ENCODE measurements at places on chromosomes 16 and 17.

GRCh38 chr17:5823219-5823618 lies 238.9 kb upstream of the NLRP1 start:
- no peak for DNase-seq

GRCh38 chr17:48068491-48068961 lies 20.4 kb downstream of the NFE2L1 start:
- no peak for DNase-seq

- DNase-seq, result no peak
Measured at GRCh38 chr16:50363656-50364055, 5.1 kb downstream of the BRD7 start.

DNA sequence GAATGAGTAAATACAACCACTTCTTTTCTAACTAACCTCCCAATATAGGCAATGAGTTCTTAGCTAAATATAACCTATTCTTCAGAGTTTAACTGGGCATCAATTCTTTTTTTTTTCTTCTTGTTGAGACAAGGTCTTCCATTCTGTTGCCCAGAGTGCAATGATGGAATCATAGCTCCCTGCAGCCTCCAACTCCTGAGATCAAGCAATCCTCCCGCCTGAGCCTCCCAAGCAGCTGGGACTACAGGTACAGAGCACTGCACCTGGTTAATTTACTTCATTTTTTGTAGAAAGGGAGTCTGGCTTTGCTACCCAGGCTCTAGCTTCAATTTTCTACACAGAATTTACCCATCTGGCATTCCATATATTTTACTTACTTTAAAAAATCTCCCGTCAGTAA lies 1.1 kb downstream of the METTL16 start:
- DNase-seq, result no peak

DNA sequence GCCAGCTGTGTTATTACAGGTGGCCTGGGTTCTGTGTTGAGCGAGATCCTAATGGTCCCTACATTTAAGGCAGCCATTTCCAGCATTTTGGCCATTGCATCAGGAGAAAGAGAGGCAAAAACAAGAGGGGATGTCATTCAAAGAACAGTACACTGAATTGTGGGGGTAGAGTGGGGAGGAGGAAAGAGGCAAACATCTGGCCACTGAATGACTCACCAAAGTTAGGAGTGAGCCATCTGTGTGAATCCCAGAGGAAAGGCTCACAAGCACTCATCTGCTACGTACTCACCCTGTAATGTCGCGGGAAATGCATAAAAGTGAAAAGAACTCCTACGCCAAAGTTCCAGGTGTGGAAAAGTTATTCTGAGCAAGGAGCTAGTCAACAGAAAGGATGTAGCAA lies 16.7 kb downstream of the KRABD2 start:
- DNase-seq, result no peak

- no peak for DNase-seq
Measured at GRCh38 chr16:31877876-31878642, 4.5 kb downstream of the ZNF267 start.

- DNase-seq, result no peak
Measured at GRCh38 chr17:46822388-46822921, 4.0 kb upstream of the WNT3 start.

- no peak for DNase-seq
Measured at GRCh38 chr16:77680496-77680895, 41.8 kb upstream of the NUDT7 start.

GRCh38 chr17:29379084-29379991 lies 10.8 kb upstream of the TAOK1 start:
- no peak for DNase-seq

- no peak for DNase-seq
Measured at GRCh38 chr16:11372829-11373306, 27.6 kb downstream of the RMI2 start.

- DNase-seq, result no peak
Measured at GRCh38 chr17:2902546-2902945, 106.3 kb downstream of the RAP1GAP2 start.

GRCh38 chr17:75693500-75694481 lies 26.7 kb downstream of the SAP30BP start:
- no peak for DNase-seq

DNA sequence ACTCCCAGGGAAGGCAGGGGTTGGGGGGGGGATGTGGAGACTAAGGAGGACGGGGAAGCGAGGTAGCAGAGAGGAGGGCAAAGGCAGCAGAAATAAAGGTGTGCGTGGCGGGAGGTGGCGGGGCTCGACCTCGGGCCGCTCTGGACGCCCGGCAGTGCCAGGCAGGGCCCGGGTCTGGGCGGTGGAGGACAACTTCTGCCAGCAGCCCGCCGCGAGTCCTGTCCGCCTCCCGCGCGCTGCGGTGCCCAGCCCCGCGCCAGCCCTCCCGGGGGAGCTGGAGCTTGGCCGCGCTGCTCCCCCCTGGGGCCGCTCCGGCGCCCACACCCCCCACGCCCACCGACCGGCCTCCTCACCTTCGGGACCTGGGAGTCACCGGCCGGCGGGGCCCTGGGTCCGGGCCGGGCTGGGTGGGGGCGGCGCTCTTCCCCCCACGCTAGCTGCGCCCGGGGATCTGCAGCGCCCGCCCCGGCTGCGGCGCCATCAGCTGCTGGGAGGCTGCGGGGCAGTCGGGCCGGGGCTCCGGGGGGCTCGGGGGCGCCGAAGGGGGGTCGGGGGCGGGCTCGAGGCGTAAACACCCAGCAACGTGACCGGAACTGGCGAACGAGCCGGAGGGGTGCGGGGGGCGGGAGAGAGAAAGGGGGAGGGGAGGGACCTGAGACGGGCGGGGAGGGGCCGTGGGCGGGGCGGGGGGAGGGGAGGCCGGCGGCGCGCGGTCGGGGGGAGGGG lies at the start of gene CCDC92B:
Gene CCDC92B, minus strand, starts transcription at position 595 of the 726 bp plus-strand sequence. CDS start 14,507 bp downstream, outside the sequence.
- DNase-seq, result no peak

DNA sequence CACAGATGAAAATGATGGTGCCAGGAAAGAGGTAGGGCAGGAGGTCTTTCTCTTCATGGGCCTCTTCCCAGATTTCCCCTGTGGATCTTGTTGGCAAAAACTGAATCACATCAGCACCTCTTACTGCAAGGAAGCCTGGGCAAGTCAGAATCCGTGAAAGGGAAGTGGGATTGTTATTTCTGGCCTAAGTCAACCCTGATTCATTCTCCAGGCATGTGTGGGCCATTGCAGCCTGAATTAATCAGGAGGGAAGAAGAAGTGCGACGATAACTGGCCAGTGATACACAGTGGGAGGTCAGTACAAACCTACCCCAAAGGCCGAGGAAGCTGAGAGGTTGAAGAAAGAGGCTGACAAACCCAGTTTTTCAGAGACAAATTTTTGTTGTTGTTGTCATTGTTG lies 17.9 kb upstream of the NSMCE1 start:
- DNase-seq, result no peak

GRCh38 chr16:52488837-52489289 lies 58.1 kb downstream of the TOX3 start:
- no peak for DNase-seq

DNA sequence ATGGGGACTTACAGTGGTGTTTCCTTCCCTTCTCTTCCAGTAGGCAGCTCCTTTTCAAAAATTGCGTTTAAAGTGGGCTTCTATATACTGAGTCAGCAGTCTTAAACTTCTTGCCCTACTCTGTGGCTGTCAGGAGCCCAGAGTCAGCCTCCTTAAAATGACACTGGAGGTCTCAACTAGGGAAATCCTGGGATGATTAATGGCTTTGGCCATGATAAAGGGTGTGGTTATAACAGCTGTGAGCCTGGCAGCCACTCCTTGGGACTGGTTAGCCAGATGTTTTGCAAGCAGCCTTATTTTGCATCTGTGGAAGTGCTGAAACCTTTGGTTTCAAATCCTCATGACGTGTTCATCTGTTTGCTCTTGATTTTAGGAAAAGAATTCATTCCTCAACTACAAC lies 25.0 kb downstream of the TAC4 start:
- no peak for DNase-seq

DNA sequence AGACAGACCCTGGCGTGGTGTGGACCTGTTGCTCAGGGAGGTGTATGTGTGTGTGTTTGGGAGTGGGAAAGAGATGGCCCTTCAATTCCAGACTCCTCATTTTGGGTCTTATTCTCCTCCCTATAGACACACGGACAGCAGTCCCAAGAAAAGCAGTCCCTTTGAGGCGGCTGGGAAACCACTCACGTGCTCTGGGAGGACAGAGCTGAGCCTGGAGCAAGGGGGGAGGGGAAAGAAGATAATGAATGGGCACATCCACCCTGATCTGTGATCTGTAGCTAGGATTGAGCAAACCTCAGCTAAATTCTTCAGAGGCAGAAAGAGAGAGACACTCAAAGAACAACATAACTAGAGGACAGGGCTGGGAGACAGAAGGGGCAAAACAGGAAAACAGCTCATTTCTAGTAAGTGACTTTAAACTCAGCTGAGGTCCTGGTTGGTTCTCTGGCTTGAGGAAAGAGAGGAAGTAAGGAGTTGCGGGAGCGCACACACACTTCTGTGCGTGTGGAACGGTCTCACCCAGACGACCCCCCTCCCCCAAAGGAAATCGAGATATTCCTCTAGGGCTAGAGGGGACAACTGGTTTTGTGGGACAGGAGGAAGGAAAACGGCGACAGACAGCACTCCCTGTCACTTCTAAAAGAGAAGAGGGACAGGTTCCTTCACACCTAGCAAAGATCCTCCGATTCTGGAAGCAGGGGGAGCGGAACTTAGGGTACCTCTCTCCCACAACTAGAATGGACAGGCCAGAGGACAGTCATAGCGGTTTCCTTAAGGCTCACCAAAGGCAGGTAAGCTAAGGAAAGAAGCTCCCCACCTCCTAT lies 658 bp downstream of the RAB5C start:
- DNase-seq, result no peak

GRCh38 chr16:84813141-84813934 lies 6.4 kb upstream of the CRISPLD2 start:
- DNase-seq, result no peak

GRCh38 chr17:76416457-76416856 lies 32.0 kb downstream of the SPHK1 start:
- no peak for DNase-seq

DNA sequence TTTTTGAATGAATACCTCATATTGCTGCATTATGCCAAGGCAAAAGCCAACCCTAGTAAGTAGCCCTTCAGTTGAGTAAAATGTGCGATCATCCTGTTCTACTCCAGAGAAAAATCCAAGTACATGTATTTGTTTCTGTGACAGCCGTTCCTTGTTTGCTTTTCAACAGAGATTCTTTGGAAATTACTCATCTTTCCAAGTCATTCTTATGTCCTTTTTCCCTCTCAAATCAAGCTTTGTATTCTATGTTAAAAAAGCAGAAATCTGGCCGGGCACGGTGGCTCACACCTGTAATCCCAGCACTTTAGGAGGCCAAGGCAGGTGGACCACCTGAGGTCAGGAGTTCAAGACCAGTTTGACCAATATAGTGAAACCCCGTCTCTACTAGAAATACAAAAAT lies 112.9 kb upstream of the HAS3 start:
- DNase-seq, result no peak

GRCh38 chr17:66481271-66481670 lies 178.9 kb downstream of the PRKCA start:
- no peak for DNase-seq

- DNase-seq, result no peak
Measured at GRCh38 chr16:69233124-69233523, 46.2 kb downstream of the SNTB2 start.

DNA sequence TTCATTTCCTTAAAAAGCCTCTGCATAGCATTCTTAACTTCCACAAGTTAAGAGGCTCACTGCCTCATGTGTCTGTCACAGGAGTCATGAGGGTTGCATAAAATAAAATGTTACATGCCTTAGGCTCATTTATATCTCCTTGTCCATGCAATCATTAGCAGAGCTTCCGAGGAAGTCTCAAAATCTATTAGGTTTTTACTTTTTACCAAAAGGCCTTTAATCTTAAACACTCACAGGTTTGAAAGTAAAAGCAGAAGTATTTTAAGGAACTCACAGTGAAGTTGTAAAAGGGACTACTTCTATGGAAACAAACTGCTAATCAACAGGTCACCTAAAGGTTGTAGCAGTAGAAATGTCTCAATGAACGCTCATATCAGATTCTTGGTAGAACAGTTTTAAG lies 5.2 kb upstream of the ATP6V0A1 start:
- DNase-seq, result no peak

DNA sequence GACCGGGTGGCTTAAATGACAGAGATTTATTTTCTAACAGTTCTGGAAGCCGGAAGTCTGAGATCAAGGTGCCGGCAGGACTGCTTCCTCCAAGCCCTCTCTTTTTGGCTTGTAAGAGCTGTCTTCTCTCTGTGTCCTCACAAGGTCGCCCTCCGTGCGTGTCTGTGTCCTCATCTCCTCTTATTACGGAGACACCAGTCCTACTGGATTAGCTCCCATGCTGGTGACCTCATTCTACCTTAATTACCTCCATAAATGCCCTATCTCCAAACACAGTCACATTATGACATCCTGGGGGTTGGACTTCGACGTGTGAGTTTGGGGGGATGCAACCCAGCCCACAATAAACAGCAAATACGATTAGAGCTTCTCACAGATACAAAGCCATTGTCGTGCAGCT lies 161.5 kb downstream of the FOXL1 start:
- no peak for DNase-seq

DNA sequence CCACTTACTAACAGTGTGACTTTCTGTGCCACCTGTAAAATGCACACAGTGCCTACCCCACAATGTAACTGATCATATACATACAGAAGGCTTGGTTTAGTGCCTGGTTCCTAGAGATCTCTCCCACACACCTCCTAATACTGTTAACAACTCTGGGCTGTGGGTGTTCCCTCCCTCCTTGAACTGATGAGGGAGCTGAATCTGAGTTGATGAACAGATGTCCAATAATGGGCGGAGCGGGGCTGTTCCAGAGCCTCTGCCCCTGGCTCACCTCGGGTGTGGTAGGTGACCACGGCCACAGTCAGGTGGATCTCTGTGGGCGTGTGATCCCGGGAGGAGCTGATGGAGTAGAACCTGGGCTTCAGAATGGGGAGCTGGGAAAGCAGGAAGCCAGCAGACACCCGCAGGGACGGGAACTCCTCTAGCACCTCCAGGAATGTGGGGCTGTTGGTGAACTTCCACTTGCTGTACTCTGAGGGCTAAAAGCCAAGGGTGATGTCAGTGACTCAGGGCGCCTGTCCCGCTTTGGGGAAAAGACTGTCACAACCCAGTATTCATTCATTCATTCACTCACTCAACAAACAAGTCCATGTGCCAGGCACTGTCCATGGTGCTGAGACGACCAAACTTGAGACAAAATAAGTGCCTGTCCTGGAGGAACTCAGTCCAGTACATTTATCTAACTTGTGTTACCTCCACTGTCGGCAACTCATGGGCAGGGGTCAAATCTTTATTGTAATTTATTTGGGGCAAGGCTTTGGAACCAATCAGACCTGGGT lies 37.6 kb downstream of the NOS2 start:
- no peak for DNase-seq
